Right lobe of liver (tissue), 6 donors: ENCODE measurements at places on chromosomes 1 and 21. TPM values are rescaled to one million over a fixed set of nuclear protein-coding genes. Genes with fewer than 3 reads are reported as not detected.

DNA sequence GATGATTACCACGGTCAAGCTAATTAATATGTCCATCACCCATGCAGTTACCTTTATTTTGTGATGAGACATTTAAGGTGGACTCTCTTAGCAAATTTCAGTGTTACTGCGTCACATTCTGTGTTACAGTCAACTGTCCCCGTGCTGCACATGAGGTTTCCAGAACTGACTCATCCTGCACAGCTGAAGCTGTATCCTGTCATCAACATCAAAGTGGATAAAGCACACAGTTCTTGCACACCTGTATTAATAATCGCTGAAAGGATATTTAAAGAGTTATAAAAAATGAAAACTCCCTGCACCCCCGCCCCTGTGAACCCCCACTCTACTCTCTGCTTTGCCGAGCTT is 3.4 kb upstream of the KRTAP10-5 start:
- no peaks in the 10 kb centered on the region for H3K4me1 ChIP-seq
- H3K27ac ChIP-seq: no peak overlapping the region
- H3K36me3 ChIP-seq: no peaks in the 10 kb centered on the region
- no peak overlapping the region for H3K4me3 ChIP-seq
- DNase-seq: no peak
- no peaks in the 10 kb centered on the region for H3K27me3 ChIP-seq

- no peaks in the 10 kb centered on the region for H3K4me1 ChIP-seq
- no peak within 1 kb of the TSS for H3K27ac ChIP-seq
- H3K27me3 ChIP-seq: no peaks in the 10 kb centered on the region
- H3K36me3 ChIP-seq: no peaks in the 10 kb centered on the region
These were observed at the start of gene PLA2G5 for GRCh38 chr1:20069874-20070273. Gene PLA2G5 (plus strand): TSS chr1:20070194. CDS start chr1:20084831, 14,637 bp downstream.

GRCh38 chr1:3698660-3699408 is 46.5 kb downstream of the TP73 start:
- DNase-seq: no peak
- H3K27me3 ChIP-seq: no peaks in the 10 kb centered on the region
- no peaks in the 10 kb centered on the region for H3K4me1 ChIP-seq
- H3K27ac ChIP-seq: no peak overlapping the region
- no peaks in the 10 kb centered on the region for H3K36me3 ChIP-seq

GRCh38 chr1:95021805-95022643 is 50.7 kb downstream of the ALG14 start:
- H3K4me3 ChIP-seq: no peak overlapping the region
- H3K36me3 ChIP-seq: peaks cover 5% of the 10 kb centered on the region
- H3K27me3 ChIP-seq: no peaks in the 10 kb centered on the region
- H3K27ac ChIP-seq: peak overlapping the region; percentile 3
- no peaks in the 10 kb centered on the region for H3K4me1 ChIP-seq

GRCh38 chr1:169892176-169892926 is 1.3 kb downstream of the SCYL3 start:
- peaks cover 12% of the 10 kb centered on the region for H3K4me1 ChIP-seq
- peak overlapping the region; percentile 87 for H3K4me3 ChIP-seq
- H3K36me3 ChIP-seq: no peaks in the 10 kb centered on the region
- no peaks in the 10 kb centered on the region for H3K27me3 ChIP-seq
- H3K27ac ChIP-seq: peak overlapping the region; percentile 98
- DNase-seq: no peak

GRCh38 chr1:71621785-71622184 is 541.0 kb upstream of the ZRANB2 start:
- H3K27ac ChIP-seq: no peak overlapping the region
- H3K4me1 ChIP-seq: no peaks in the 10 kb centered on the region
- H3K27me3 ChIP-seq: no peaks in the 10 kb centered on the region
- no peak for DNase-seq
- no peak overlapping the region for H3K4me3 ChIP-seq
- H3K36me3 ChIP-seq: no peaks in the 10 kb centered on the region

DNA sequence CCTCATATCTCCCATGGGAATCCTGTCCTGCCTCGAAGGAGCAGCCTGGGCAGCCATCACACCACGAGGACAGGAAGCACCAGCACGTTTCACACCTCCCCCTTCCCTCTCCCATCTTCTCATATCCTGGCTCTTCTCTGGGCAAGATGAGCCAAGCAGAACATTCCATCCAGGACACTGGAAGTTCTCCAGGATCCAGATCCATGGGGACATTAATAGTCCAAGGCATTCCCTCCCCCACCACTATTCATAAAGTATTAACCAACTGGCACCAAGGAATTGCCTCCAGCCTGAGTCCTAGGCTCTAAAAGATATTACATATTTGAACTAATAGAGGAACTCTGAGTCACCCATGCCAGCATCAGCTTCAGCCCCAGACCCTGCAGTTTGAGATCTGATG is 8.7 kb downstream of the SLAMF8 start:
- H3K4me3 ChIP-seq: no peak overlapping the region
- no peaks in the 10 kb centered on the region for H3K36me3 ChIP-seq
- no peak for DNase-seq
- no peak overlapping the region for H3K27ac ChIP-seq

DNA sequence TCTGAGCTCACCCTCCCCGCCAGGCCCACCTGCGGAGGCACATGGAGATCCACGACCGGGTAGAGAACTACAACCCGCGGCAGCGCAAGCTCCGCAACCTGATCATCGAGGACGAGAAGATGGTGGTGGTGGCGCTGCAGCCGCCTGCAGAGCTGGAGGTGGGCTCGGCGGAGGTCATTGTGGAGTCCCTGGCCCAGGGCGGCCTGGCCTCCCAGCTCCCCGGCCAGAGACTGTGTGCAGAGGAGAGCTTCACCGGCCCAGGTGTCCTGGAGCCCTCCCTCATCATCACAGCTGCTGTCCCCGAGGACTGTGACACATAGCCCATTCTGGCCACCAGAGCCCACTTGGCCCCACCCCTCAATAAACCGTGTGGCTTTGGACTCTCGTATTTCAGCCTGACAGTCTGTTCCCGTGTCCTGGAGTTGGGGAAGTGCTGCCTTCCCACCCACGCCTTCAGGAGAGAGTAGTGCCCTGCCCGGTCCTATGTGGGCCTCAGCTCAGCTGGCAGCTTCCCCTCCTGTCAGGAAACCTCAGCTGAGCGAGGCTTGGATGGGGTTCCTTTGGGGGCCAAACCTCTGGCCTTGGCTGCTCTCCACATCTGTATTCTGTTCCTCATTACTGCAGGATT is 9.2 kb downstream of the ZBTB48 start:
- H3K4me3 ChIP-seq: no peak overlapping the region
- no peaks in the 10 kb centered on the region for H3K4me1 ChIP-seq
- no peak overlapping the region for H3K27ac ChIP-seq
- no peak for DNase-seq
- H3K27me3 ChIP-seq: no peaks in the 10 kb centered on the region

- no peaks in the 10 kb centered on the region for H3K36me3 ChIP-seq
- DNase-seq: no peak
- H3K4me1 ChIP-seq: no peaks in the 10 kb centered on the region
These were observed 17.4 kb downstream of the ATP1A4 start for GRCh38 chr1:160168609-160169369.

- no peaks in the 10 kb centered on the region for H3K36me3 ChIP-seq
- no peak for DNase-seq
- no peaks in the 10 kb centered on the region for H3K27me3 ChIP-seq
- H3K27ac ChIP-seq: no peak overlapping the region
- H3K4me1 ChIP-seq: no peaks in the 10 kb centered on the region
These were observed 183.2 kb upstream of the ZRANB2 start for GRCh38 chr1:71264039-71264438.

DNA sequence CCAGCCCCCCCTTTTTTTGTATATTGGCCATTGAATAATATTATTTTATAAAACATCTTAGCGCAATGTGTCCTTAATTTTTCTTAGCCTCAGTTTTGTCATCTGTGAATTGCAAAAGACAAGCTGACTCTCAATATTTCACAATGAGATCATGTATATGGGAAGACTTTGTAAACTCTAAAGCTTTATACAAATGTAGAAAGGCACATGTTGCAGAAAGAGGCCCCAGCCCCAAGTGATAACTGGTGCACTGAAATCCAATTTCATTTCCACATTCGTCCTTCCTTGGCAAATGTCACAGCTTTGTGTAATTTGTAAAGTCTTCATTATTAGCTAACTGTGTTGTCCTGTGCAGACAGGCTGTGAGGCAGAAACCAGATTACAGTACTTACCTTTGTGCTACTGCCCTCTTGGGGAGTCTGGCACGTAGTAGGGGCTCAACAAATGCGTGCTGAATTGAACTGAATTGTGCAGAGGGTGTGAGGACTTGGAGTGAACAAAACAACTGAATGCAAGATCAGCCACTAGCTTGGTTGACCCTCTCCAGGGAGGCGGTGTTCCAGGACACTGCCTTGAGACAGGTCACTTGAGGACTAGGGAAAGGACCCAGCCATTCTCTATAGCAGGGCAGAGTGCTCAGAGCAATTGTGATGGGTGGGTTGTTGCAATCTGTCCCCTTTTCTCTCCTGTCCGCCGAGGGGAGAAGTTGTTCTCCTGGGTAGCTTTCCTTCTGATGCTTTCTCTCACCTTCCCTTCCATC is 74.6 kb downstream of the LMO4 start:
- no peaks in the 10 kb centered on the region for H3K36me3 ChIP-seq
- DNase-seq: no peak
- no peaks in the 10 kb centered on the region for H3K27me3 ChIP-seq
- H3K4me3 ChIP-seq: no peak overlapping the region
- H3K27ac ChIP-seq: no peak overlapping the region

- H3K4me1 ChIP-seq: no peaks in the 10 kb centered on the region
- no peaks in the 10 kb centered on the region for H3K27me3 ChIP-seq
- H3K27ac ChIP-seq: no peak overlapping the region
- no peak for DNase-seq
- H3K36me3 ChIP-seq: peaks cover 1% of the 10 kb centered on the region
These were observed 7.1 kb downstream of the RNPEP start for GRCh38 chr1:201989354-201990128.

DNA sequence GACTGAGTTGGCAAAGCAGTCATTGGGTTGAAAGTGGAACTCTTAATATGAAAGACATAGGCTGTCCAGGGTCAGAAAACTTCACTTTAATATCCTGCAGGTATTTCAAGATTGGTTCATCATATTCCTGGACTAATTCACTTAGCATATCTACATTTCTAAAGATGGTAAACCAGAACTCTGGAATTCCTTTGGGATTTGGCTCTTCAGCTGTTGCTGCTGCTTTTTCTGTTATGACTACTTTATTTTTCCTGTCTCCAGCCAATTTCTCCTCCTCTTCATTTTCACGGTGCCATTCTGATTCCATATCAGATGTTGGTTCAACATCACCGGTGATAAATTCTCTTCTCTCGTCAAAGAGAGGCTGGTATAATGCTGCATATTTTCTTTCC is 37.4 kb downstream of the CD58 start:
- no peaks in the 10 kb centered on the region for H3K27me3 ChIP-seq
- no peak overlapping the region for H3K27ac ChIP-seq
- DNase-seq: no peak
- no peak overlapping the region for H3K4me3 ChIP-seq
- peaks cover 7% of the 10 kb centered on the region for H3K36me3 ChIP-seq

DNA sequence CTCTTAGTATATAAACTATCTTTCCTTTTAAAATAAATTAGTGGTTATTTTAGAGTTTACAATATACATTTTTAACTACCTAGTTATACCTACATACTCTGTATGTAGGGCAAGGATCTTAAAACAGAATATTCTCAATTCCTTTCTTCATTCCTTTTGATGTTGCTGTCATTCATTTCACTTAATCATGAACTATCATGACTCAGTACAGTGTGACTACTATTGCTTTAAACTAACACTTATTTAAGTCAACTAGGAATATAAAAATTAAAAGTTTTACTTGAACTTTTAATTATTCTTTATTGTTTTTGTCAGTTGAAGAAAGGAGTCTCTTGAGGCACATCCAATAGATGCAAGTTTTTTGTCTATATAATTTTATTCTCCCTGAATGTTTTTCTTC is 726.4 kb downstream of the BRINP3 start:
- no peaks in the 10 kb centered on the region for H3K36me3 ChIP-seq
- no peaks in the 10 kb centered on the region for H3K27me3 ChIP-seq
- no peaks in the 10 kb centered on the region for H3K4me1 ChIP-seq

- H3K27me3 ChIP-seq: no peaks in the 10 kb centered on the region
- H3K27ac ChIP-seq: no peak overlapping the region
- H3K4me1 ChIP-seq: no peaks in the 10 kb centered on the region
- DNase-seq: no peak
These were observed 21.1 kb upstream of the ACTRT2 start for GRCh38 chr1:3000214-3000613.

DNA sequence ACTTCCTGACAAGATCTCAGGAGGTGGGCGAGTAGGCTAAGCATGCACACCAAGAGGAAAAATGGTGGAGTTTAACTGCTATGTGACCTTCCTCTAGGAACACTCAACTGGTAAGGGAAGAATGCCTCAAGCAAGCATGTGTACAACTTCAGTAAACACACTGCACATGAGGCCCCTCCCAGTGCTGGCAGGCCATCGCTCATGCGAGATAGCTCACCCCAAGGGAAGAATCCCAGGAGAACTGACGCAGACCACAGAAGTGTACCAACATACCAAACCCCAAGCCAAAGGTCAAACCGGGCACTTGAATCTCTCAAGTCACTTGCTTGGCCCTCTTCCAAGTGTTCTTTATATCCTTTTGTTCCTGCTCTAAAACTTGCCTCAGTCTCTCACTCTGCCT is 40.5 kb upstream of the GALNT2 start:
- no peaks in the 10 kb centered on the region for H3K4me1 ChIP-seq
- H3K27me3 ChIP-seq: no peaks in the 10 kb centered on the region
- no peak overlapping the region for H3K4me3 ChIP-seq
- no peak overlapping the region for H3K27ac ChIP-seq
- H3K36me3 ChIP-seq: no peaks in the 10 kb centered on the region

- H3K27ac ChIP-seq: no peak overlapping the region
- no peaks in the 10 kb centered on the region for H3K36me3 ChIP-seq
- no peaks in the 10 kb centered on the region for H3K27me3 ChIP-seq
- no peak overlapping the region for H3K4me3 ChIP-seq
These were observed 108.7 kb upstream of the ACTRT2 start for GRCh38 chr1:2912424-2913061.

GRCh38 chr1:12599657-12600056 is 18.4 kb downstream of the DHRS3 start:
- no peaks in the 10 kb centered on the region for H3K27me3 ChIP-seq
- peak overlapping the region; percentile 86 for H3K27ac ChIP-seq
- no peak overlapping the region for H3K4me3 ChIP-seq
- H3K4me1 ChIP-seq: peaks cover 17% of the 10 kb centered on the region
- H3K36me3 ChIP-seq: no peaks in the 10 kb centered on the region

- no peak for DNase-seq
- no peaks in the 10 kb centered on the region for H3K27me3 ChIP-seq
- no peaks in the 10 kb centered on the region for H3K4me1 ChIP-seq
- H3K36me3 ChIP-seq: no peaks in the 10 kb centered on the region
These were observed 144.0 kb downstream of the EIF4G3 start for GRCh38 chr1:21032741-21033140.

The CSRP1 gene
- 78.5 TPM for total RNA-seq

The LCE1D gene
- not detected for total RNA-seq

The SRGAP2 gene
- 17.1 TPM for total RNA-seq

The CRNN gene
- total RNA-seq: not detected

The PGLYRP4 gene
- not detected for total RNA-seq

The DOP1B gene
- total RNA-seq: 16.8 TPM

The GUCA2A gene
- not detected for total RNA-seq

The CDC7 gene
- total RNA-seq: 2.2 TPM

The CHI3L2 gene
- 0.15 TPM for total RNA-seq

The RBP7 gene
- 4.0 TPM for total RNA-seq

The FCER1G gene
- total RNA-seq: 13.0 TPM

The CLCC1 gene
- 14.1 TPM for total RNA-seq
